HTR-8/SVneo (cell line): ENCODE measurements at places on chromosomes 11 and 22.

- peak; percentile 11 for DNase-seq
Measured at GRCh38 chr11:46808799-46809431, 37.2 kb downstream of the CKAP5 start.

- peak; percentile 85 for DNase-seq
Measured at GRCh38 chr11:67022341-67022933, 497 bp upstream of the SYT12 start.

- peak; percentile 28 for DNase-seq
Measured at GRCh38 chr22:35540595-35541253, at the start of gene RASD2. Gene RASD2, plus strand, starts transcription at chr22:35540831. Its CDS starts 5,979 bp downstream, at chr22:35546810.

DNA sequence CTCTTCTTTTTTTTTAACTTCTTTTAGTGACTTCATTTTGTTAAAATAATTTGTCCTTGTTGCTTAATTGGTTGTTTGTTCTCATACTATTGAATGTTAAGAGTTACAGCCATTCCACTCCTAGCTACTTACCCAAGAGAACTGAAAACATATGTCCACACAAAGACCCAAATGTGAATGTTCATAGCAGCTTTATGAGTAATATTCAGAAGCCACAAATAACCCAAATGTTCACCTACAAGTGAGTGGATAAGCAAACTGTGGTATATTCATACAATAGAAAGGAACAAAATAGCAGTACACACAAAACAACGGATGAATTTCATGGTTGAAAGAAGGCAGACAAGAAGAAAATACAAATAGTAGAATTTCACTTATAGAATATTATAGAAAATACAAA is 1.4 kb upstream of the OR4D11 start:
- no peak for DNase-seq

- no peak for DNase-seq
Measured at GRCh38 chr22:38088629-38089473, 4.9 kb upstream of the SLC16A8 start.

DNA sequence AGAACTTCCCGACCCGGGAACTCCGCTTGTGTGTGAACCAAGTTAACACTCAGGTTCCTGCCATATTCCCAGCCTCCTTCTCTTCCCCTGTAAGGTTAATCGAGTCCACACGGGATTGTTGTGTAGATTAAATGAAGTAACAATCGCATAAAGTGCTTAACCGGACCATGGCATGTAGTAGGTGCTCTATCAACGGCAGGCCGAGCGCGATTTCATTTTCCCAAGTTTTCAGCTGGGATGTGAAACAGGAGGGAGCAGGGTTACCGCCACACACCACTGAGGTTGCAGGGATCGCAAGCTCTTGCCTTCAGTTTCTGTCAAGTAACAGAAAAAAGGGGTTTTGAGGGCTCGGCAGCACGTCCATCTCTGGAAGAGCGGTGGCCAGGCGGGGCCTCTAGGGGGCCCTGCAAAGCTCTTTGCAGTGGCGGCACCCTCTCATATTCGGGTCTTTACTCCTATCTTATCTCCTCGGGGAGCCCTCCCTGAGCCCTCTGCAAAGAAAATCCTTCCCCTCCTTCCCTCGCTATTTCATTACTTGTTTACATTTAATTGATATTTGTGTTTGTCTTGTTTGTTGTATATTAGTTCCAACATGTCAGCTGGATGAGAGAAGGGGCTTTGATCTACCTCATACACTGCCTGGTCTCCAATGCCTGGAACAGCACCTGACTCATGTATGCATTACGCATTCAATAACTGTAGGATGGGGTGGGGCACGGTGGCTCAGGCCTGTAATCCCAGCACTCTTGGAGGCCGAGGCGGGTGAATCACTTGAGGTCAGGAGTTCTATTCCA is 816 bp upstream of the PLEKHA7 start:
- DNase-seq, result no peak

DNA sequence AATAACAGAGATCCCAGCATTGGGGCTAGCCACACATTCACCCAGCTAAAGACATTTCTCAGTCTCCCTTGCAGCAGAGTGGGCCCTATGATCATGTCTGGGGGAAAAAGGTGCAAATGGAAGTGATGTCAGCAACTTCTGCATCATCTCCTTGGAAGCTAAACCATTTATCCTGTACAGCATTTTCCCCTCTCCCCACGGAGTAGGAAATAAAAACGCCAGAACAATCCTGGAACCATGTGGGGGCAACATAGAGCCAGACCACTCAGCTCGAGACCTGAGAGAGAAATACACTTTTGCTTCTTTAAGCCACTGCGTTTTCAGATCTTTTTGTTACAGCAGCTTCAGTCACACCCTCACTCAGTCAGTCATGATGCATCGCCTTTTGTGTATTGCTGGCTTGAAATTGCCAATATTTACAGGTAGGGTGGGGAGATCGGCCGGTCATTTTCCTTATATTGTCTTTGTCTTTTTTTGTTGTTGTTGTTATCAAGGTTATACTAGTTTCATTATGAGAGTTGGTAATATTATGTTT is 9.1 kb upstream of the RAC2 start:
- no peak for DNase-seq

GRCh38 chr11:34416766-34417165 is 22.0 kb upstream of the CAT start:
- DNase-seq, result no peak

GRCh38 chr22:17436382-17436980 is 67.2 kb downstream of the CECR2 start:
- DNase-seq, result no peak

GRCh38 chr11:72220696-72221363 is 3.7 kb upstream of the INPPL1 start:
- no peak for DNase-seq
